ENCODE measurements at places on chromosomes 3 and 15.

DNA sequence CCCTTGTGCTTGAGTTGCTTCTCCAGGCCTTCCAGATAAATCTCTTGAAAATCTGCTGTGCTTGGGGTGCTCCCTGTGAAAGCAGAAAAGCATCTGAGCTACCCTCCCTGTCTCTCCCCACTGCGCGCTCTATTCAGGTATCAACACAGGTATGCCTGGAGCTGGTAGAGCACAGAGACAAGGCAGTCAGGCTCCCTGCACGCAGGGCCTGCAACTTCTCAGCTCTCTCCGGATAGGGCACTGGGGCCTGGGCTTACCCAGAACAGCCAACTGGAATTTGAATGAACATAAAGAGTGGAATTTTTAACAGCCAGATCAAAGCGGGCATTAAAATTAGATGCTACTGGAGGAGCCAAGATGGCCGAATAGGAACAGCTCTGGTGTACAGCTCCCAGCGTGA is 183.6 kb downstream of the XXYLT1 start:
- no peak for DNase-seq

- no peak for DNase-seq
Measured at GRCh38 chr15:65026756-65027155, 2.7 kb downstream of the MTFMT start.

DNA sequence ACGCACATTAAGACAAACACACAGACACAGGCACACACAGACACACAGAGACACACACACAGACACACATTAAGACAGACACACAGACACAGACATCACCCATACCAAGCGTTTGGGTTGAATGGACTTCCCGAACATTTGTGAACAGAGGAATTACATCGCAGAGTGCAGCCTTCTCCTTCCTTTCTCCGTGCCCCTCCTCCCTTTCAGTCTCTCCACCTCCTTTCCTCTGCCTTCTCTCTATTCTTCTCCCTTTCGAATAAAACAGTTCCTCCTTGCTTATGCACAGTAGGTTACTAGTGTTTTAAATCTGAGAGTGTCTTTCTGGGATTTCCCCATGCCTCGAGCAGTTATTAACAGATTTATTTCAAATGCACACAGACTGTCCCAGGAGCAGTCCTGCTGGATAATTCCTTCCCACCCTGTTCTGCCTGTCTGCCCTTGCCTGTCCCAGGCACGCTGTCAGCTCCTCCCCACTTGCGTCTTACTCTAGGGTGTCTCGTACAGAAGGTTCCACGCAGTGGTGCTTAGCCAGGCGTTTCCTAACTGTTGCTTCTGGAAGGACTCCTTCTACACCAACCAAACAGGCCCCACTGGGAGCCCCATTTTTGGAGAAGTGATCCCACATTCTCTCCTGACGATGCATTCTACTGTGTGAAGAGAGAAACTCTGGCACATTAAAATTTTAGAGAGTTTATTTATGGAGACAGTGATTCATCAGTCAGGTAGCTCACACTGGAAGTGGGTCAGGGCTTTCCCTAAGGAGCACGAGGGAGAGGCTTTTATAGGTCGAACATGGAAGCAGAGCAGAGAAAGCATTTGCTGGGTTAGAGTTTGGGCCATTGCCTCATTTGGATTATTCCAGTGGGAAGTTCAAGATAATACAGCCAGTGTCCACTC is 163.8 kb downstream of the SV2B start:
- DNase-seq, result no peak

DNA sequence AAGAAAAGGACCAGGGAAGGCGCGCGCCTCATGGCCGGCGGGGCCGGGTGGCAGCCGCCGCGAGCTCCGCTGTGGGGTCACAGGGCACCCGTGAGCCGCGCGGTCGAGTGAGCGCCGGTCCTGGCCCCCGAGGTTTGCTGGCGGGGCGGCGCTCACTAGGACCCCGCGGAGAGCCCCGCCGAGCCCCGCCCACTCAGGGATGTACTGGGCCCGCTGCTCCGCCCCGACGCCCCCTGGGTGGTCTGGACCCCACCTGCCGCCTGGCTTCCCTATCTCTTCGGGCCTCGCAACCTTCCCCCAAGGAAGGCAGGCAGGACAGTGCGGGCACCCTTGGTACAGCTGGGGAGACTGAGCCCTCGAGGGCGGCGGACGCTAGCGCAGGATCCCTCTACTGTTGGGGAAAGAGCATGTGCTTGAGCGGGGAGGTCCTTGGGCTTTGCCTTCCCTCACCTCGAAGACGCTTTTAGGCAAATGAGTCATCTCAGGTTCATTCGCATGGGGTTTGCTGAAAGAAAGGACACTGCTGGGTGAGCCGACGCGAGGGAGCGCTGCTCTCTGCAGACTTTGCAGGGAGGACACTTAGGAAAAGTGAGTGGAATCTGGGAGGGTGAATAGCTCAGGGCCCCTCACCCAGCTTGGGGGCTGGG is at the start of gene CHRNB4:
Gene CHRNB4 (minus strand): TSS at position 109 of the 647 bp plus-strand sequence. CDS start 77 bp downstream, at position 32.
- DNase-seq, result no peak

- no peak for DNase-seq
Measured at GRCh38 chr3:124586126-124587052, 143.9 kb upstream of the UMPS start.
